ENCODE measurements at places on chromosomes 3 and 15. TPM values are rescaled to one million over a fixed set of nuclear protein-coding genes. Genes with fewer than 3 reads are reported as not detected.

The RAD54L2 gene
- 21.6 TPM for total RNA-seq

The ATP13A5 gene
- 1.2 TPM for total RNA-seq

GRCh38 chr15:55222588-55222987, 25.8 kb upstream of the RSL24D1 start:
- DNase-seq: no peak
- H3K36me3 ChIP-seq: peaks cover 3% of the 10 kb centered on the region
- H3K4me3 ChIP-seq: no peak overlapping the region
- H3K27ac ChIP-seq: peak overlapping the region; percentile 86
- H3K4me1 ChIP-seq: peaks cover 51% of the 10 kb centered on the region

GRCh38 chr3:191376516-191377141, 46.3 kb upstream of the UTS2B start:
- no peak overlapping the region for H3K4me3 ChIP-seq
- H3K27ac ChIP-seq: peak overlapping the region; percentile 40
- no peaks in the 10 kb centered on the region for H3K27me3 ChIP-seq
- DNase-seq: no peak

DNA sequence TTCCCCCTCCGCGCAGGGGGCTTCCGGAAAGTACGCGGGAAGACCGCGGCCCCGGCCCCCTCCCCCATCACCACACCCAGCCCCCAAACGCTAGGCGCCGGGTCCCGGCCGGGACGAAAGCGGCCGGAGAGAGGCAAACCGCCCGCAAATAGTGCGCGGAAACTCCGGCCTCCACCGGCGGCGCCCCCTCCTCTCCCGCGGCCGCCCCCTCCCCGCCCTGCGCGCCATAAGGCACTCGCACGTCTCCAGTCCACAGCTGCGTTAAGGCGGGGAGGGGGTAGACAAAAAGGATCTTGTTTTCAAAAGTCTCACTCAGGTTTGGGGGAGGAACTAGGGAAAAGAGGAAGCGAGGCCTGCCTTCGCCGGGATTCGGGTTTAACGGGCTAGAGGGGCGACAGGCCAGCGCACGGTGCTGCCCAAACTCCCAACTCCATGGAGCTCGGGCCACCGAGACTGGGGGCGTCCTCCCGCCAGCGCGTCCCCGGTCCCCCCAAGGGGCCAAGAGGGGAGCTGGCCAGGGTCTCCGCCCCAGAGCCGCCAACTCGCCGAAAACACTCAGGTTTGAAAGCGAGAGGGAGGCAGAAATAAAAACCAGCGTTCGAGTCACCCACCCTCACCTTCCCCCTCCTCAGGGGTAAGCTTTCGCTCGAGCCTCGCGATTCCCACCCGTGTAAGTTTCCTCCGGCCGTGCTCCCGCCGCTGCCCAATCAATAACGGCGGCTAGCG, 1.8 kb downstream of the ANP32A start:
- peak overlapping the region; percentile 100 for H3K27ac ChIP-seq
- no peaks in the 10 kb centered on the region for H3K27me3 ChIP-seq
- DNase-seq: peak; percentile 70
- peak overlapping the region; percentile 96 for H3K4me3 ChIP-seq

GRCh38 chr3:151407928-151408327, 23.4 kb upstream of the P2RY12 start:
- no peak overlapping the region for H3K4me3 ChIP-seq
- H3K27me3 ChIP-seq: no peaks in the 10 kb centered on the region
- DNase-seq: no peak
- no peaks in the 10 kb centered on the region for H3K4me1 ChIP-seq
- no peak overlapping the region for H3K27ac ChIP-seq
- no peaks in the 10 kb centered on the region for H3K36me3 ChIP-seq

GRCh38 chr3:12044860-12045259, 40.7 kb downstream of the SYN2 start:
- no peak for DNase-seq
- H3K27me3 ChIP-seq: no peaks in the 10 kb centered on the region
- H3K4me3 ChIP-seq: no peak overlapping the region
- H3K27ac ChIP-seq: no peak overlapping the region
- H3K4me1 ChIP-seq: no peaks in the 10 kb centered on the region
- H3K36me3 ChIP-seq: no peaks in the 10 kb centered on the region

- H3K4me3 ChIP-seq: no peak overlapping the region
- no peak overlapping the region for H3K27ac ChIP-seq
- DNase-seq: no peak
- H3K36me3 ChIP-seq: no peaks in the 10 kb centered on the region
- no peaks in the 10 kb centered on the region for H3K4me1 ChIP-seq
Observed at GRCh38 chr3:102441832-102442231, 7.0 kb downstream of the ZPLD1 start.

DNA sequence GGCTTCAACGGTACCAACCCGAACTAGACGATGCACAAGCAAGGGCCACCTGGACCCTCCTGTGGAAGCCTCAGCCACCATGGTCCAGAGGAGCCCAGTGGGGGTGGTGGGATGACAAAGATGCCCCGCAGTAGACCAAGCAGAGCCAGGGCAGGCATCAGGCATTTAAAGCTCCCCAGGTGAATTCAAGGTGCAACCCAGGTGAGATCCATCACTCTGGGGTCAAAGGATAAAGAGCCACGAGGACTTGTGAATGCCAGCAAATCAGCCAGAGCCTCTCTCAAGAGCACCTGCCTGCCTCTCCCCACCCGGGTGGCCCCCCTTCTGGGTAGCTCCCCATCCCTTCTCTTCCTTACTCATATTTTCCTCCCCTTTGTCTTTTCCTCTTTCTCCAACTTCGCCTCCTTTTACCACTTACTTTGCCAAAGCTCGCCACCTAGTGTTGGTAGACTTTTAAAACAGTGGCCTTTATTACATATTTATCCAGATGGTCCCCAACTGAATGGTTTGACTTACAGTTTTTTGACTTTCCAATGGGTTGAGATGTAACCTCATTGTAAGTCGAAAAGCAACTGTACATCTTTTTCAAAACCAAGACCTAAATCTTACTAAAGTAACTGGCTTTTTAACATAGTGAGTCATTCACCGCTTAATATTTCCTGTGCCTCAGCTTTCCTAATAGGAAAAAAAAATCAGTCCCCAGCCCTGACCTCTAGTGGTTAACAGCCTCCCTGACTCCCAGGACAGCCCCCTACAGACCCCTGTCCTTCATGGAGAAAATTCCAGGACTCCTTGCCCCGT, 18.8 kb downstream of the PLA2G4F start:
- no peak overlapping the region for H3K4me3 ChIP-seq
- no peaks in the 10 kb centered on the region for H3K4me1 ChIP-seq
- H3K27ac ChIP-seq: no peak overlapping the region
- no peaks in the 10 kb centered on the region for H3K27me3 ChIP-seq
- DNase-seq: no peak
- H3K36me3 ChIP-seq: no peaks in the 10 kb centered on the region

The MAPKBP1 gene
- total RNA-seq: 20.5 TPM

- DNase-seq: no peak
- no peaks in the 10 kb centered on the region for H3K4me1 ChIP-seq
- H3K4me3 ChIP-seq: no peak overlapping the region
- no peak overlapping the region for H3K27ac ChIP-seq
- no peaks in the 10 kb centered on the region for H3K27me3 ChIP-seq
Observed at GRCh38 chr15:32698773-32699390, 18.9 kb upstream of the GREM1 start.

GRCh38 chr3:191066669-191067068, 132.4 kb upstream of the OSTN start:
- H3K4me3 ChIP-seq: no peak overlapping the region
- no peaks in the 10 kb centered on the region for H3K4me1 ChIP-seq
- DNase-seq: no peak
- no peaks in the 10 kb centered on the region for H3K27me3 ChIP-seq

GRCh38 chr3:179991883-179992282, 44.9 kb downstream of the PEX5L start:
- H3K27ac ChIP-seq: no peak overlapping the region
- no peaks in the 10 kb centered on the region for H3K27me3 ChIP-seq
- no peak for DNase-seq
- no peak overlapping the region for H3K4me3 ChIP-seq
- no peaks in the 10 kb centered on the region for H3K36me3 ChIP-seq
- no peaks in the 10 kb centered on the region for H3K4me1 ChIP-seq

DNA sequence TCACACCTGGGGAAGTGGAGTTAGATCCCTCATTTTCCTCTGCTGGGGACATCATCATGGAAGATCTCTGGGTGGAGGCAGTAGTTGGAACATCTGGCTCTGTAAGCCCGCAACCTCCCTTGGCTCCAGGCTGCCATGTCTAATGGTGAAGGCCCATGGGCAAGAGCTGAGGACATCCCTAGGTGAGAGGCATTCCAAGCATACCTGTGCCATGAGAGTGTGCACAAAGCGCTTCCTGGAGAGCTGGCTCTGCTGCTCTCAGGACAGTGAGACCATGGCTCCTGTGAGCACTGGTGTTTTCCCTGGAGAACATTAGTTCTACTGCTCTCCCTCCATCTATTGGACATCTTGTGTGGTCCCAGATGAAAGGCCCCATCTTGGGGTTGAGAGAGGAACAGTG, 7.7 kb downstream of the MAPKAPK3 start:
- H3K4me1 ChIP-seq: peaks cover 72% of the 10 kb centered on the region
- H3K27me3 ChIP-seq: no peaks in the 10 kb centered on the region
- H3K4me3 ChIP-seq: no peak overlapping the region
- H3K27ac ChIP-seq: no peak overlapping the region
- no peak for DNase-seq
- no peaks in the 10 kb centered on the region for H3K36me3 ChIP-seq

The SPTSSB gene
- 0.98 TPM for total RNA-seq

DNA sequence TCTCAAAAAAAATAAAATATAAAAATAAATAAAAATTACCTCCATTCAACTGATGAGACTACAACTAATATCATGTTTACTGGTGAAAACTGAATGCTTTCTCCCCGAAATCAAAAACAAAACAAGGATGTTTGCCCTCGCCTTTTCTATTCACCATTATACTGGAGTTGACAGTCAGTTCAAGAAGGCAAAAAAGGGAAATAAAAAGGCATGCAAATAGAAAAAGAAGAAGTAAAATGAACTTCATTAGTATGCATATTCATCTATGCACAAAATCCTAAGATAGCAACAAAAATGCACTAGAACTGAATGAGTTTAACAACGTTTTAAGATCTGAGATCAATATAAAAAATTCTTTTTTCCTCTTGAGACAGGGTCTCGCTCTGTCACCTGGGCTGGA, 72.7 kb upstream of the FAM174B start:
- H3K27me3 ChIP-seq: no peaks in the 10 kb centered on the region
- DNase-seq: no peak
- H3K4me1 ChIP-seq: no peaks in the 10 kb centered on the region
- H3K36me3 ChIP-seq: no peaks in the 10 kb centered on the region
- no peak overlapping the region for H3K4me3 ChIP-seq

DNA sequence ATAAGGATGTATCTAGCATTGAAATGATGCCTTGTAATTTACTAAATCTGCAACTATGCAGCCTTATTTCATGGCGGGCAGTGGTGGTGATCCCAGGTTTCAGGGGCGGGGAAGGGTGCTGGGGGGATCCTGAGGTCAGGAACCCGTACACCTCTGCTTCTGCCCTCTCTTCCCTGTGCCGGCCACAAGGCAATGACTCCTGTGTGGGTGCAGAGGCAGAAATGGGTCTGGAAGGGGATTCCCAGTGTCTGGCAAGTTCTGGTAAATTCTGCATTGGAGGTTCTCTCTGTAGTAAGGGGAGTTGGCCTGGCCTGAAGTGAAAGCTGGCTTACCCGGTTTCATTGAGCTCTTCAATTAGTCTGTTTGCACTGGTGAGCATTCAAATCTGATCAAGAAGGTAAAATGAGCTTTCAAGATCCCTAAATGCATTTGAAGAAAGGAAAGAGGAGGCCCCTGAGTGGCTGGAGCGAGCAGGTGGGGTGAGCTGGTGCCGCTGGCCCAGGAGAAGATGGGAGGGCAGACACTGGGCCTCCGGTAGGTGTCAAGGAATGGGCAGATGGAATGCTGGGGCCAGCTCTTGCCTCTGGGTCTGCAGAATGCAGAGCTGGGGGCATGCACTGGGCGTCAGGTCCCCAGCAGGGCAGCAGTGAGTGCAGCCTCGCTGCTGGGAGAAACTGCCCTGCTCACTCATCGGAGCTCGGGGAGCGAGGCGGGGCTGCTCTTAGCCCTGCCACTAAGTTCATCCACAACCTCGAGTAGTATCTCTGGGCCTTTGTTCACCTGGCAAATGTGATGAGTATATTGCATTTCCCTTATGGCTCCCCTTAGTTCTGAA, 13.7 kb downstream of the NRROS start:
- no peaks in the 10 kb centered on the region for H3K36me3 ChIP-seq
- peak overlapping the region; percentile 76 for H3K27ac ChIP-seq
- peaks cover 30% of the 10 kb centered on the region for H3K4me1 ChIP-seq

DNA sequence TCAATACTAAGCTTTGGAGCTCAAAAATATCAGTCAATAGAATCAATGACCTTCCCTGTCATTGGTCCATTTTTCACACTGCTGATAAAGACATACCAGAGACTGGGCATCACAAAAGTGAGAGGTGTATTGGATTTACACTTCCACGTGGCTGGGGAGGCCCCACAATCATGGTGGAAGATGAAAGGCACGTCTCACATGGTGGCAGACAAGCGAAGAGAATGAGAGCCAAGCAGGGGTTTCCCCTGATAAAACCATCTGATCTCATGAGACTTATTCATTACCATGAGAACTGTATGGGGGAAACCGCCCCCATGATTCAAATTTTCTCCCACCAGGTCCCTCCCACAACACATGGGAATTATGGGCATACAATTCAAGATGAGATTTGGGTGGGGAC, 81.9 kb downstream of the ANXA2 start:
- H3K27me3 ChIP-seq: no peaks in the 10 kb centered on the region
- no peaks in the 10 kb centered on the region for H3K4me1 ChIP-seq
- DNase-seq: no peak

The MYRIP gene
- not detected for total RNA-seq

The TTLL13 gene
- total RNA-seq: not detected

DNA sequence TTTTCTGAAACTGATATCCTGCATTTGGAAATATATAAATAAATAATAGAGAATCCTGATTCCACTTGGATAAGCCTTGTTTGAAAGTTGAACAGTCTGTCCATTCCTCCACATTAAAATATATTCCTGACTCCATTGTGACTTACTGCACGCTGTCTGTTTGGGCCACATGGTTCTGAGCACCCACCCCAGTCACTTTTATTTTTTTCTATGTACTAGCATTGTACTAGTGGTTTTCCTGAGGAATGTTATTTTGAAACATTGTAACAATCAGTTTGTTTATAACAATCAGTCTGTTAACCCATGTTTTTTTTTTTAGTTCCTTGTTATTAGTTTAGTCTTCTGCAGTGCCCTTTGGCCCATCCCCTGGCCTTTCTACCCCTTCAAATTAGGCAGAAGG, 87.4 kb upstream of the CCNL1 start:
- H3K4me3 ChIP-seq: no peak overlapping the region
- H3K27ac ChIP-seq: no peak overlapping the region

The SPINT1 gene
- total RNA-seq: 128 TPM

The ITIH3 gene
- total RNA-seq: 2.1 TPM

DNA sequence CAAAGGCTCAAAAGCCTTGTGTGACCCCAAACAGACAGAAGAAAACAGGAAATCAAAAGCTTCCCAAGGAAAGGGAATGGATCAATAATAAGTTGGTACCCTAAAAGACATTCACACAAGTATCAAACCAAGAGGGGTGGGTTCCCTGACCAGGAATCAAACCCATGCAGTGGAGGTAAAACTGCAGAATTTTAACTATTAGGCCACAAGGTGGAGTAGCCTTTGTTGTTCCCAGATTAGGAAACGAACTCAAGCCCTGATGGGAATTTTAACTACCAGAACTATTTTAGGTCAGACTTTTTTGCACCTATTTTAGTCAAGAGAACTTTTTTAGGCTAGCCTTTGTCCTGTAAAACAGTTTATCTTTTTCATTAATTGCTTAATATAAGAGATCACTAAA, 31.4 kb downstream of the SETMAR start:
- no peak overlapping the region for H3K4me3 ChIP-seq
- no peaks in the 10 kb centered on the region for H3K27me3 ChIP-seq
- no peak overlapping the region for H3K27ac ChIP-seq
- no peaks in the 10 kb centered on the region for H3K36me3 ChIP-seq
- DNase-seq: no peak
- H3K4me1 ChIP-seq: peaks cover 7% of the 10 kb centered on the region

The SMAD6 gene
- 182 TPM for total RNA-seq
